Naive B cell (primary cell): ENCODE measurements at places on chromosomes 2 and 18.

GRCh38 chr18:74219056-74219455, 70.7 kb downstream of the TIMM21 start:
- no peak for DNase-seq

DNA sequence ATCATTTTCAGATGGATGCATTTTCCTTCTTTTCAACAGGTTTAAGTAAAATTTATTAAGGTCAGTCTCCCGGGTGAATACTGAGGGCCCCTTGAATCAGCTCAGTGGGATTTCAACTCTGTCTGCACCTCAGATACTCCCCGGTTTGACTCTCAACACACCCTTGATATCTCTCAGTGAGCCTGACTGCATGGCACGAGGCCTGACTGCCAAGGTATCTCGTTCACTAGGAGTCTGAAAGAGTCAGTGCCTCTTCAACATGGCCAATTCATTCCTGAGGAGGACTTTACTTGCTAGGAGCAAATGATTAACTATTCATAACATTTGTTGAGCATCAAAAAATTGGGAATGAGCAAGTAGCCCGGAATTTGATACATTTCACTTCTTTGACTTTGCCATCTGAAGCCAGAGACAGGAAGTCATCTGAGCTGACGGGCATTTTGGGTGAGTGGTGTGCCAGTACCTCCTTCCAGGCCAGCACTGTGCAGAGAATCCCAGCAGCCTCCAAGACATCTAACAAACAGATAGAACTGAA, 81.0 kb downstream of the VAPA start:
- DNase-seq = no peak

- DNase-seq = no peak
Observed at GRCh38 chr2:64331114-64331645, 122.8 kb upstream of the LGALSL start.

- DNase-seq = no peak
Observed at GRCh38 chr2:187532333-187533120, 21.7 kb downstream of the TFPI start.

DNA sequence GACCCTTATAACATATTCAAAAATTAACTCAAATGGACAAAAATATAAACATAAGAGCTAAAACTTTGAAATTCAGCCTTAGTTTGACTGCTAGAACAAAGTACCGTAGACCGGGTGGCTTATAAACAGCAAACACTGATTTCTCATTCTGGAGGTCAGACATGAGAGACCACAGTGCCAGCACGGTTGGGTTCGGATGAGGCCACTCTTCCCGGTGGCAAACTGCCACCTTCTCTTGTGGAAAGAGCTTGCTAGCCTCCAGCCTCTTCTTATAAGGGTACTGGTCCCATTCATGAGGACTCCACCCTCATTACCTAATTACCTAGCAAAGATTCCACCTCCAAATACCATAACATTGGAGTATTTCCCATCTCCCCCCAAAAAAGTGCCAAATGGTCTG, 91.3 kb downstream of the FAM210A start:
- DNase-seq = no peak

DNA sequence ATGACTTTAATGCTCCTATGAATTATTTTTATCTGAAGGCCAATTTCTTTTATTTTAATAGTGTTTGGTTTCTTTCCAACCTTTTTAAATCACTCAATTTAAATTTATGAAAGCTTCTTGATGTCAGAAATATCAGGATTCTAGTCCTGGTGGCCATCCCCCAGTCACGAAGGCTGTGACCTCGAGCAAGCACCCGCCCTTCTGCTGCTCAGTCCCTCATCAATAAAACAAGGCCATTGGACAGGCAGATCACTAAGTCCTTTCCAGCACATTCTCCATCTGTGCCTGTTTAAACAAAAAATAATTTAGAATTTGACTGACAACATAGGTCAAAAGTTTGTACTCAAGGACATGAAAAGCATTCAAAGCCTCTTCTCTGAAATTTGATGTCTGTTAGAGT, 483.6 kb upstream of the VRK2 start:
- no peak for DNase-seq

DNA sequence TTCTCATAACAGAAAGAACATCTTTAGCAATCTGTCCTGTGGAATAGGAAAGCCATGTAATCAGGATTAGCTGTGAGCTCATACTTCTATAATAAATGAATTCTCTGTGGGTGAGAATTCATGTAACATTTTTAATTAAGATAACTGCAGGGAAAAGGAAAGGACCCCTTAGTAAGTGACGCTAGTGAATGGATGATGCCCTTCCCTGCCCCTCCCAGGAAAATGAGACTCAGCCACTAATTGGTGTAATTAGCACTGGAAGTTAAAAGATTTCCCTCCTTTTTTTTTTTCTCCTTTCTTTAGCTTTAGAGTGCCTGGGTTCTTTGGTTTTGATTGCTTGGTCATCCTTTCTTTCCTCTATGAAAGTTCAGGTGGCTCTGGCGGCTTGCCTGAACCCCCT, 90.3 kb downstream of the VWA3B start:
- DNase-seq = no peak

GRCh38 chr18:60157810-60158209, 214.8 kb downstream of the MC4R start:
- no peak for DNase-seq

DNA sequence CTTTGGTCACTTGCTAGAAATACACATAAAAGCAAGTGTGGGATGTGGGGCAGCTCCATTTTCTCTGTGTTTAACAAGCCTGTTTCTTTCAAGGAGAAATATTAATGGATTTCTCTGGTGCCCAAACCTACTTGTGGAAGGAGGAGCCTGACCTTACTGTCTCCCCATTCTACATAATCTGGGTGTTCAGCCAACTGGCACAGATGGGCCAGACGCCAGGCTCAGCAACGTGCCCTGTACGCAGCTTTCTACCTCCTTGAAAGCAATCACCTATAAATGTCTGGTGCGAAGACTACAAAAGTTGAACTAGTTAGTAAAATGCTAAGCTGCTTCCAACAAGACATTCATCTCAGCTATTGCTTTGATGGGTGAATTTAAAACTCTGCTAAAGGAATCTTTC, 33.2 kb upstream of the MYO3B start:
- DNase-seq = no peak

GRCh38 chr18:67428158-67428557, 88.4 kb downstream of the DSEL start:
- no peak for DNase-seq

GRCh38 chr18:58860747-58861231, 3.9 kb upstream of the ZNF532 start:
- DNase-seq = no peak

DNA sequence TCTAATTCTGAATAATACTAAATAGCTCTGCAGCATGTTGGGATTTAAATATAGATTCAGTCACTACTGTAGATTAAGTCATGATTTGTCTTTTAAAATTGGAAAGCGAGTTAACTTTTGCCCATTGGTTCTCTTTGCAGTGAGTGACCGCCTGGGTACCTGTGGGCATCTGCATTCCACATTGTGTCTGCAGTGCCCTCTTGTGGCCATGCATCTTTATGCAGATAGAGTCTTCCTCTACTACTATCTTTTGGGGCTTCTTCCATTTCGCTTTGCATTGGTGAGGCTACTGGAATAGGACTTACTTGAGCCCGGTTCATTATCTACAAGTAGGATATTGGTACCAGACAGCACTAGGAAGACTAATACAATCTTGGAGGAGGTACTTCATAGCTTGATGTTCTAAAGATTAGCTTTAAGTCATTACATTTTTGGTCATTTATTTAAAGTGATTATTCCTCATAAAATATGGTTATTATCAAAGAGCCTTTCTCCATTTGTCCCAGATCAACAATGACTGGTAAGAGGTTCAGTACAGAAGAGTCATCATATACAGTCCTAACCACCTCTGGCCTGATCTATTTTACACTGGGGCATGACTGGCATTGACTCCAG, 203.0 kb downstream of the SOCS6 start:
- no peak for DNase-seq

DNA sequence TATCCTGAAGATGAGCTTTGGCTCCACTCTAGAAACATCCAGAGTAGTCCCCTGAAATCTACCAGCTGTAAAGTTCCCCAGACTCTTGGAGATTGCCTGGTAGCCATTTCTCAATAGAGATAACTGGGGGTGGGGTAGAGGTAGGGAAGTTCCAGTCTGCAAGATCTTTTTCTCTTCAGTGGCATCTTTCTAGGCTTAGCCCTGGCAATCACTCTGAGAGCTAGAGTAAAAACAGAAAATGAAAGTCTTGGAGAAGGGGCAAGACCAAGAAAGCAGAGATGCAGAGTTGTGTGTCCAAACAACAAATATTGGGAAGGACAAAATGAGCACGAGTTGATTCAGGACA, 41.8 kb upstream of the LCLAT1 start:
- no peak for DNase-seq

DNA sequence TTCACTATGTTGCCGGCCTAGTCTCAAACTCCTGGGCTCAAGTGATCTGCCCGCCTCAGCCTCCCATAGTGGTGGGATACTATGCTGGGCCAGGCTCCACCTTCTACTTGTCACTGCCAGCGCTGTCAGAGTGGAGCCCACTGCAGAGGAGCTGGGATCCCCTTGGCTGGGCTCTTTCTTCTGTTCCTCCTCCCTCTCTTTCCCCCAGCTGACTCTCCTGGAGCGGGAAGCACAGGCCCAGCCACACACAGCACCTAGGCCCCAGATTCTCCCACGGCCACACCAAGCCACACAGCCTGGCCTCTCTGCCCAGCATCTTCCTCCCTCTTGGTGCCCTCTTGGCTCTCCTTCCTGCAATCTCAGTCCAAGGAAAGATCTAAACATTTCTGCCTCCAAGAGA, 3.7 kb upstream of the GAREM2 start:
- DNase-seq = no peak

DNA sequence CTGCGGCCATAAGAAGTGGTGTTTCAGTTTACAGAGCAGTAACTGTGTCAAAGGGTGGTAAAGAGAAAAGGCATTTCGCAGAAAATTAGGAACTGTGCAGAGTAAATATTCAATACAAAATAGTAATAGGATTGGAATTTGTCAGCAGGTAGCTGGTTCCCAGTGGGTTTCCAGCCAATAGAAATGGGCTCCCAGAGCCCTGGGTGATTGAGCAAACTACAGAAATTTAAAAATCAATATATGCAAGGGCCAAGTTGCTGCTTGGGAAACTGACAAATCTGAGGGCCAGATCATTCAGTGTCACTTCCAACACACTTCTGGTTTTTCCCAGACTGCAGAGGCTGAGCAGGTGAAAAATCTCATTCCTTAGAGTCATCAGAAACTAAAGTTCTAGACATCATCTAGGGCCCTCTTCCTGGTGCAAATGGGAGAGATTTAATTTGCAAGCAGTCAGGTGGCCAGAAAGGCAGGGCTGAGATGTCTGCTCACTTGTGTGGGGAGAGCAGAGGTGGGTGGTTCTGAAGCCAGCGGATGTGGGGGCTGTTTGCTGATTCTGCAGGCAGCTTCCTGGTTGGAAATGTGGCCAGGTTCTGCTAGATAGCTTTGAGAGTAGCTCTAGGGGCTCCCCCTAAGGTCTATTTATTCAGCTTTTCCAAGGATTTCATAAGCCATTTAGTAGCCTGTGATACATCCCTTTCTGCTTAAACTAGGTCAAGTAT, 182.4 kb downstream of the NCK2 start:
- no peak for DNase-seq

DNA sequence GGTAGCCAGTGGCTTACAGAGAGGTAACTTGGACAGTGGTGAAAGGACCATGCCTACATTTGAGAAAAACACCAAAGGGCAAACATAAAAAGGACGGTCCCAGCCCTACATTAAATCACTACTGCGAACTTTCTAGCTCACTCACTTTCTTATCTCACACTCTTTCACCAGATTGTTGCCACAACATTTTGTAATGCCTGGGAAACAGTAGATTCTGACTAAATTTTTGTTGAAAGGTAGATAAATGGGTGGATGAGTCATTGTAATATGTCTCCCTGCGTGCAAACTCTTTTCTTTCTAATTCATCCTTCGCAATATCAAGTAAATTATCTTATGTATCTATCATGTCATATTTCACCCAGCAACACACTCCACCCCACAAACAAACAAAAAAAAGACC, 192.2 kb downstream of the IRS1 start:
- DNase-seq = no peak

DNA sequence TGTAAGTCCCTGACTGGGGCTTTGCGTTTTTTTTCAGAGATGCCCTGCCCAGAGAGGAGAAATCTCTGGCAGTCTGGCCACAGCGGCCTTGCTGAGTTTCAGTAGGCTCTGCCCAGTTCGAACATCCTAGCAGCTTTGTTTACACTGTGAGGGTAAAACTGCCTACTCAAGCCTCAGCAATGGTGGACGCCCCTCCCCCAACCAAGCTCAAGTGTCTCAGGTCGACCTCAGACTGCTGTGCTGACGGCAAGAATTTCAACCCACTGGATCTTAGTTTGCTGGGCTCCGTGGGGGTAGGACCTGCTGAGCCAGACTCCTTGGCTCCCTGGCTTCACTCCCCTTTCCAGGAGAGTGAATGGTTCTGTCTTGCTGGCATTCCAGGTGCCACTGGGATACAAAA, 31.7 kb downstream of the L3MBTL4 start:
- no peak for DNase-seq

DNA sequence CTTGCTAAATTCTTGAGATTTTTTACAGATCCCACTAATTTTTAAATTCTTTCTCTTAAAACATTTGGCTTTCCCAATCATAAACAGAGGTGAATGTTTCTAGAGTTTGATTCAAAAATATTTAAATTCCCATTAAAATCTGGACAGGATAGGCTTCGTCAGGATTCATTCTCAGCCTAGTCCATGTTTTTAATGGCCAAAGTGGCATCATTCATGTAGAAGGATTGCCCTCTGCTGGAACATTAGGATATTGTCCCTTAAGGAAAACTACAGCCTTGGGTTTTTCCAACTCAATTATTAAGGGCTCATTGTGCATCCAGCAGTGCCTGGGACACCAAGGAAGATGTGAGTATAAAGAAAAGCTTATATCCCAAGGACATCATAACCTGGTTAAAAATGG, 71.7 kb downstream of the TPGS2 start:
- DNase-seq = no peak

DNA sequence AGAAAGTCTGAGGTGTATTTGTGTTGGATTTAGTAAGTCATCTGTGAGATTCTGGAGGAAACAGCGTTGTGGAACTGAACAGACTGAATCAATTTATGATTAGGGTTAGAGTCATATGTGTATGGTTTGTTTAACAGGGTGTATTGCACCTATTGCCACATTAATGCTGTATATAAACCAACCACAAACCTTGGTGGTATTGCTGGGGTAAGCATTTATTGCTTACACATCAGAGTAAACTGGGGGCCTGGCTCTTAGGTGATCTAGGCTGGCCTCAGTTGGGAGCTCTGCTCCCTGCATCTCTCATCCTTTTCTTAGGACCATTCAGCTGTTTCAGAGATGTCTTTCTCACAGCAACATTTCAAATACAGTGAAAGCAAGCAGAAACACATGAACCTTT, 59.7 kb upstream of the GRB14 start:
- DNase-seq = no peak
